ENCODE measurements at places on chromosomes 1 and 21. TPM values are rescaled to one million over a fixed set of nuclear protein-coding genes. Genes with fewer than 3 reads are reported as not detected.

GRCh38 chr1:94821636-94822305 lies 1.6 kb downstream of the SLC44A3 start:
- no peaks in the 10 kb centered on the region for H3K4me1 ChIP-seq
- H3K27ac ChIP-seq, result no peak overlapping the region
- DNase-seq, result no peak
- H3K27me3 ChIP-seq, result no peaks in the 10 kb centered on the region

DNA sequence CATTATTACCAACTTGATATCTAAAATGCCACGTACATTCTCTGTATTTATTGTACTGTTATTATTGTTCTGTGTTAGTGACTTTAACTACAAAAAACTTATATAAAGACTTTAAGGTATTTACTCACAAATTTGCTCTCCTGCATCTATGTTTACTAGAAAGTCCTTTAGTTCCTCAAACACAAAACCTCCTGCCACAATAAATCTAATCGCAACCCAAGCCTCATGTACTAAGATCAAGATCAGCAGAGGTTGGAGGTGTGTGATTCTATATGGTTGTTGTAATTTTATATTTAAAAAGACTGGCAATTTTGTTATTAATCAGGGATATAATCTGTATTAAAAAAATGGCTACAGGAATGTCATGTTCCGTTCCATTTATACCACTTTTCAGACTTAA lies 68.6 kb downstream of the VAV3 start:
- no peak overlapping the region for H3K4me3 ChIP-seq
- H3K36me3 ChIP-seq, result no peaks in the 10 kb centered on the region
- H3K27ac ChIP-seq, result no peak overlapping the region
- H3K27me3 ChIP-seq, result no peaks in the 10 kb centered on the region

GRCh38 chr1:109884242-109884891 lies 26.3 kb upstream of the CSF1 start:
- H3K27me3 ChIP-seq, result no peaks in the 10 kb centered on the region
- no peak overlapping the region for H3K27ac ChIP-seq
- DNase-seq, result no peak
- no peak overlapping the region for H3K4me3 ChIP-seq
- H3K36me3 ChIP-seq, result no peaks in the 10 kb centered on the region

DNA sequence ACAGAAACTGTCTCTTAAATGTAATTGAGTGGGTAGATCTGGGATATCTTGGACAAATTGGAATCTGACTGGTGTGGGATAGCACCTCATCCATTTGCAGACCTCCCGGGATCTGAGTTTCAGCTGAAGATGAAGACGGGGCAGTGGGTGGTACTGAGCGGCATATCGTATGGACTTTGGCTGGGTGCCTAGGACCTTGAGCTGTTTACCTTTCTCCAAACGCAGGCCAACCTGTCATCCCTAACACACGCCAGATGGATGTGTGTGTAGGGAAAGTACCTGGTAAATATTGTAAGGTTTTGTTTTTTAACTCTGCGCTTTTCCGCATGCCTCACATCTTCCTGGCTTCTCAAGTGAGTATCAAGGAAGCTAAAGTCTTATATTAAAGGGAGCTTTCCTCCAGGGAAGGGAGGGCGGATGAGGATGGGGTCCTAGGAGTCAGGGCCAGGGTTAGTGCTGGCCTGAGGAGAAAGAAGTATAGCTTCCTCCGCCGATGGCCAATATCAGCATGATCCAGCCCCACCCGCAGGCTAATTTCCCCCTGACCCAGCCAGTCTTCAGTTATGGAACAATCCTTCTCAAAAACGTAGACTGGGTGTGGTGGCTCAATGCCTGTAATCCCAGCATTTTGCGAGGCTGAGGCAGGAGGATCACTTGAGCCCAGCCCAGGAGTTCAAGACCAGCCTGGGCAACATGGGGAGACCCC lies 26.2 kb downstream of the ATP8B2 start:
- H3K4me3 ChIP-seq, result no peak overlapping the region
- H3K36me3 ChIP-seq, result peaks cover 28% of the 10 kb centered on the region
- H3K27me3 ChIP-seq, result no peaks in the 10 kb centered on the region
- peaks cover 8% of the 10 kb centered on the region for H3K4me1 ChIP-seq

GRCh38 chr1:205062319-205062718 lies 19.3 kb downstream of the CNTN2 start:
- H3K27me3 ChIP-seq, result no peaks in the 10 kb centered on the region
- no peaks in the 10 kb centered on the region for H3K4me1 ChIP-seq
- H3K27ac ChIP-seq, result no peak overlapping the region

Gene SMCP
- polyA plus RNA-seq, result not detected

DNA sequence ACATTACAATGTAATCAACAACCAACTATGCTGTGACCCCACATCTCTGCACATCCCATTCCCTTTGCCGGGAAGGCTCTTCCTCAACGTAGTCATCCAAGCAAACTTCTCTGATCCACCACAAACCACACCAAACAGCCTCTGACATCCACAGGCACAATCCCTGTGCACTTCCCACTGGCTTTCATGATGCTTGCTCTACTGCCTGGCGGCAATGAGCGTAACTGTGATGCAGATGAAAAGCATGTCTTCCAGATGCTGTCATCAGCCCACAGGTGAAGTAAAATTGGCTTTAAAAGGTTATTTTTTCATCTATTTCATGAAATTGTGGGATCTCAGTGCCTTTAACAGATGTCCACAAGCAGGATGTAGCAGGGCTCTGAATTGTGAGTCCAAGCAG lies 635.2 kb downstream of the SMYD3 start:
- DNase-seq, result no peak
- no peak overlapping the region for H3K27ac ChIP-seq
- H3K36me3 ChIP-seq, result no peaks in the 10 kb centered on the region
- no peaks in the 10 kb centered on the region for H3K4me1 ChIP-seq
- H3K4me3 ChIP-seq, result no peak overlapping the region

DNA sequence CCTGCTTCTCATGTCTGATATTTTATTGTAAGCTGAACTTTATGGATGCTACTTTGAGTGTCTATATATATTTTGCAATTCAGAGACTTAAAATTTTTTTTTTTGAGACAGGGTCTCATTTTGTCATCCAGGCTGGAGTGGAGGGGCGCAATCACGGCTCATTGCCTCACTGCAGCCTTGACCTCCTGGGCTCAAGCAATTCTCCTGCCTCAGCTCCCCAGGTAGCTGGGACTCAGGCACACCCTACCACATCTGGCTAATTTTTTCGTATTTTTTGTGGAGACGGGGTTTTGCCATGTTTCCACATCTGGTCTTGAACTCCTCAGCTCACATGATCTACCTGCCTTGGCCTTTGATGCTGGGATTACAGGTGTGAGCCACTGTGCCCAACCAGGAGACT lies 8.4 kb downstream of the ZYG11A start:
- DNase-seq, result no peak
- H3K4me3 ChIP-seq, result no peak overlapping the region
- H3K27ac ChIP-seq, result no peak overlapping the region
- H3K4me1 ChIP-seq, result no peaks in the 10 kb centered on the region
- peaks cover 33% of the 10 kb centered on the region for H3K27me3 ChIP-seq
- H3K36me3 ChIP-seq, result no peaks in the 10 kb centered on the region

GRCh38 chr21:38468989-38469388 lies 29.3 kb downstream of the ERG start:
- peaks cover 4% of the 10 kb centered on the region for H3K4me1 ChIP-seq
- H3K27me3 ChIP-seq, result no peaks in the 10 kb centered on the region
- no peak overlapping the region for H3K27ac ChIP-seq

GRCh38 chr1:217072926-217073325 lies 349.7 kb upstream of the ESRRG start:
- DNase-seq, result no peak
- H3K4me3 ChIP-seq, result no peak overlapping the region
- no peaks in the 10 kb centered on the region for H3K4me1 ChIP-seq
- H3K27ac ChIP-seq, result no peak overlapping the region
- H3K27me3 ChIP-seq, result no peaks in the 10 kb centered on the region
- no peaks in the 10 kb centered on the region for H3K36me3 ChIP-seq

- DNase-seq, result no peak
- no peaks in the 10 kb centered on the region for H3K27me3 ChIP-seq
- H3K27ac ChIP-seq, result no peak overlapping the region
- H3K36me3 ChIP-seq, result no peaks in the 10 kb centered on the region
- H3K4me3 ChIP-seq, result no peak overlapping the region
These were observed 64.7 kb upstream of the FGGY start for GRCh38 chr1:59232216-59232615.

DNA sequence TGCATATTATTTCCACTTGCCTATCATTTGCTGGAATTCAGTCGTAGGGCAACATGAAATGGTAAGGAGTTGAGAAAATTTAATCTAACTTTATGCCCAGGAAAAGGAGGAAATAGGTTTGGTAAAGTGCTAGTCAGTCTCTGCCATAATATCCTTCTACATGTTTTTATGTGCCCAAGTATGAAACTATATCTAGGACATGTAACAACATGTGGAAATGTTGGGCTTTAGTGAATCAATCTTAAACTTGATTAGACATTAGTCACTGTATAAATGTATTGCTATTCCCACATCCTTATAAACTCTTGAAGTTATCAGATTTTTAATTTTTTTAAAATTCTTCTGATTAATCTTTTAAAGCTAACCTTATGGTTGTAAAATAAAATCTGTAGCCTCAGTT lies 204.7 kb upstream of the ZRANB2 start:
- H3K4me3 ChIP-seq, result no peak overlapping the region
- H3K4me1 ChIP-seq, result no peaks in the 10 kb centered on the region
- H3K27me3 ChIP-seq, result no peaks in the 10 kb centered on the region
- DNase-seq, result no peak
- H3K27ac ChIP-seq, result no peak overlapping the region

GRCh38 chr1:172900376-172900997 lies 150.3 kb downstream of the TNFSF18 start:
- no peaks in the 10 kb centered on the region for H3K36me3 ChIP-seq
- no peak overlapping the region for H3K4me3 ChIP-seq
- H3K27me3 ChIP-seq, result no peaks in the 10 kb centered on the region
- no peaks in the 10 kb centered on the region for H3K4me1 ChIP-seq
- H3K27ac ChIP-seq, result no peak overlapping the region

GRCh38 chr1:63316984-63317816 lies 5.2 kb upstream of the FOXD3 start:
- H3K27ac ChIP-seq, result no peak overlapping the region
- peaks cover 98% of the 10 kb centered on the region for H3K27me3 ChIP-seq
- peaks cover 38% of the 10 kb centered on the region for H3K4me1 ChIP-seq
- DNase-seq, result no peak

DNA sequence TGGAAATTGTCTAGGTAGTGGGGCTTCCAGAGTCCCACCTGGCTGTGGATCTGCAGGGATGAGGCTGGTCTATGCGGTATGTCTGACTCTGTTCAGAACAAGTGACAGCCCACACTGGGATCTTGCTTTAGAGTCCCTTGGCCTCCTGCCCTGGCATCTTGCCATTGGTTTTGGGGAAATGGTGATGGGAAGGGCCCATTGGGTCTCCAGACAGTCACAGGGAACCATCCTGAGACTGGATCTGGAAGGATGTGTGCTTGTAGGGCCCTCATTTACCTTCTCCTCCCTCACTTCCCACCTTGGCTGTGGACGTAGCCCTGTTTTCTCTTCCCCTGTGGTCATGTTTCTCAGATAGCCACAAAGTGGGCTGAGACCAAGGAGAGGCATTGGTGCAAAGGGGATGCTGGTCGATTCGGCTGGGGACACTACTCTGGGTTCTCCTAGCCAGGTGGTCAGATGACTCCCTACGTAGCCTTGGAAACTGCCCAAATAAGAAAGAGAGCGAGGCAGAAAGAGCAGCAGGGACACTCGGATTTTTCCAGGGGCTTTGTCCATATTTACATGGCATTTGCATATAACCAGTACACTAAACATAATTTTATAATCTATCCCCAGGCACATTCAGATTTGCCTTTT lies 15.1 kb downstream of the SOX13 start:
- DNase-seq, result no peak
- H3K36me3 ChIP-seq, result no peaks in the 10 kb centered on the region
- no peaks in the 10 kb centered on the region for H3K27me3 ChIP-seq
- peak overlapping the region; percentile 52 for H3K27ac ChIP-seq

Gene IFNAR2
- 17.5 TPM for polyA plus RNA-seq

Gene GPR37L1
- polyA plus RNA-seq, result 0.10 TPM

GRCh38 chr1:161185282-161185682 lies 8.0 kb upstream of the B4GALT3 start:
- DNase-seq, result no peak
- H3K4me3 ChIP-seq, result no peak overlapping the region
- H3K27ac ChIP-seq, result peak overlapping the region; percentile 78
- no peaks in the 10 kb centered on the region for H3K27me3 ChIP-seq
- H3K36me3 ChIP-seq, result no peaks in the 10 kb centered on the region

Gene KRTAP7-1
- not detected for polyA plus RNA-seq

Gene ACKR1
- 4.8 TPM for polyA plus RNA-seq

DNA sequence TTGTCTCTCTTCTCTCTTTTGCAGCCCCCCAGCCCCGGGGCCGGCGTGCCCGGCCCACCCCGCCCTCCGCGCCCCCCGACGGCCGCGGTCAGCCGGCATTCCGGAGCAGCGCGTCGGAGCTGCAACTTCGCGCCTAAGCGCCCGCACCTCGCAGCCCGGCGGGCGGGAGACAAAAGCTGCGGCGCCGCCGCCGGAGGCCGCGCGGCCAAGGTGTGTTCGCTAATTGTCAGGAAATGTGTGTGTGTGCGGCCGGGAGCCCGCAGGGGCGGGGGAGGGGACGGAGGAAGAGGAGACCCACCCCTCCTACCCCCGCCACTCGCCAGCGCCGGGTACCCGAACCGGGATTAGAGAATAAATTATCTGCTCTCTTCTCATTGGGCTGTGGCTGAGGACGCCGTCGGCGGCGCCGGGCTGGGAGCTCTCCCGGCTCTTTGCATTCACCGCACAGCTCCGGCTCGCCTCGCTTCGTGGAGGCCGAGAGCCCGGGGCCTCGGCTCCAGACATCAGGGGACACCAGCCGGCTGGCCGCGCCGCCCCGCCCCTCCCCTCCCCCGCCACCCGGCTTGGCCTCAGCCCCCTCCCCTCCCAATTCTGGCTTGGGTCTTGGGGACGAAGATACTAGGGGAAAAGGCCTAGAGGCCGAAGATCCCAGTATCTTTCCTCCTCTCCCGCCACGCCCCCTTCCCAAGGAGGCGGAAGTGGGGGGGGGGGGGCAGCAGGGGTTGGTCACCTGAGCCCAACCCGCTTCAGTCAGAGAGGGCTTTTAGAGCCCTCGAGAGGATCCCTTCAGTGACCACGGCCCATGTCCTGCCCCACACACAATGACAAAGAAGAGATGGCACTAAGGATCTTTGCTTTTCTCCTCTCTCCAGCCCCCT lies 1.3 kb upstream of the BLACAT1 start:
- peaks cover 13% of the 10 kb centered on the region for H3K4me1 ChIP-seq
- peaks cover 90% of the 10 kb centered on the region for H3K27me3 ChIP-seq
- no peak overlapping the region for H3K27ac ChIP-seq
- no peak for DNase-seq

DNA sequence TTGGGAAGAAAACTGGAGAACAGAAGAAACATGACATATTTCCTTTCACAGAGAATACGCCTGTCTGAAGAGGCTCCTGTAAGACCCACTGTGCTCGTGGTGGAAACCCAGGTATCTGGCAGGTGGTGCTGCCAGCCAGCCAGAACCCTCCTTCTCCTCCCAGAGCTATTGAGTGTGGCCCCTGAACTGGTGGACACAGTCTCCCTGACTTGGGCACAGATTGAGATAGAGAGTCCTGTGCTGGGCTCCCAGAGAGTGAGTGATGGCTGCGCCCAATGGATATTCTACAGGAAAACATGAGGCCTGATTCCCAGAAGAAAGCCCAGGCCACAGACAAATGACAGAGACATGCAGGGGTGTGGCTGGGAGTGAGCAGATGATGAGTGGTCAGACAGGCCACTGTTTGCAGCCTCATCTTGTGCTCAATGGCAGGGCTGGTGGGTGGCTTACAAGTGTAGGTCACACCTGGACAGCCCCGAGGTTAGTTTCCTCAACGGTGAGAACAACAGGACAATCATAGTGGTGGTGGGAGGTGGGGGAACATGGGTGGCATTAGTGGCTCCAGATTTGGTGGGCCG lies 127.9 kb downstream of the PTPRU start:
- no peaks in the 10 kb centered on the region for H3K4me1 ChIP-seq
- no peak overlapping the region for H3K4me3 ChIP-seq
- no peaks in the 10 kb centered on the region for H3K27me3 ChIP-seq
- no peak for DNase-seq
- H3K36me3 ChIP-seq, result no peaks in the 10 kb centered on the region

All from left lung (tissue), 14 donors.